ENCODE measurements at places on chromosomes 3 and 15. TPM values are rescaled to one million over a fixed set of nuclear protein-coding genes. Genes with fewer than 3 reads are reported as not detected.

Gene NSUN3
- total RNA-seq, result 20.5 TPM

Gene KLF15
- not detected for total RNA-seq

Gene STAC
- not detected for total RNA-seq

Gene CLRN1
- not detected for total RNA-seq

Gene RETNLB
- not detected for total RNA-seq

Gene PARP3
- total RNA-seq, result 11.8 TPM

Gene ISL2
- total RNA-seq, result 0.59 TPM

Gene ACTC1
- not detected for total RNA-seq

Gene NR2E3
- not detected for total RNA-seq

Gene HAPLN3
- 92.4 TPM for total RNA-seq

Gene UBAP1L
- 5.9 TPM for total RNA-seq

Gene DCUN1D1
- total RNA-seq, result 56.6 TPM

Gene TMEM41A
- 20.9 TPM for total RNA-seq

Gene RTP3
- not detected for total RNA-seq

Gene RARB
- not detected for total RNA-seq

Gene FAM81A
- total RNA-seq, result 1.2 TPM

Gene ZKSCAN7
- total RNA-seq, result 0.61 TPM

Gene HYAL1
- total RNA-seq, result 0.07 TPM

Gene ZXDC
- 28.6 TPM for total RNA-seq

Gene ZDHHC3
- total RNA-seq, result 51.8 TPM

Gene ITIH4
- 9.7 TPM for total RNA-seq

Gene ASB14
- not detected for total RNA-seq

Gene RPS27L
- 206 TPM for total RNA-seq

Gene GPR27
- 0.50 TPM for total RNA-seq

Gene CAMKV
- total RNA-seq, result not detected

Gene SUMF1
- 7.1 TPM for total RNA-seq

Gene AHSG
- total RNA-seq, result not detected

Gene SHQ1
- total RNA-seq, result 26.2 TPM

Gene ANKRD34C
- not detected for total RNA-seq

Gene ACSBG1
- not detected for total RNA-seq

Gene GOLGA8J
- total RNA-seq, result not detected

Gene MME
- total RNA-seq, result not detected

Gene SMCO1
- not detected for total RNA-seq

Gene CAPN3
- total RNA-seq, result 3.1 TPM

Gene LTF
- not detected for total RNA-seq

Gene COL6A5
- total RNA-seq, result not detected

Gene MRPS25
- total RNA-seq, result 65.8 TPM

Gene SLC9C1
- total RNA-seq, result not detected

All from T-helper 2 cell treated with Interferon-gamma antibody and Interleukin-4, amounts not matched to agents 100 ng/mL and 5 ng/mL, for 36 hours (primary cell).